ENCODE measurements at places on chromosomes 6 and 20.

- no peak for DNase-seq
These were observed 27.9 kb downstream of the CDYL start for GRCh38 chr6:4804095-4804494.

GRCh38 chr20:23241416-23241815 is 109.2 kb upstream of the NXT1 start:
- DNase-seq = no peak

GRCh38 chr6:117449549-117450439 is 24.1 kb upstream of the ROS1 start:
- DNase-seq = no peak

DNA sequence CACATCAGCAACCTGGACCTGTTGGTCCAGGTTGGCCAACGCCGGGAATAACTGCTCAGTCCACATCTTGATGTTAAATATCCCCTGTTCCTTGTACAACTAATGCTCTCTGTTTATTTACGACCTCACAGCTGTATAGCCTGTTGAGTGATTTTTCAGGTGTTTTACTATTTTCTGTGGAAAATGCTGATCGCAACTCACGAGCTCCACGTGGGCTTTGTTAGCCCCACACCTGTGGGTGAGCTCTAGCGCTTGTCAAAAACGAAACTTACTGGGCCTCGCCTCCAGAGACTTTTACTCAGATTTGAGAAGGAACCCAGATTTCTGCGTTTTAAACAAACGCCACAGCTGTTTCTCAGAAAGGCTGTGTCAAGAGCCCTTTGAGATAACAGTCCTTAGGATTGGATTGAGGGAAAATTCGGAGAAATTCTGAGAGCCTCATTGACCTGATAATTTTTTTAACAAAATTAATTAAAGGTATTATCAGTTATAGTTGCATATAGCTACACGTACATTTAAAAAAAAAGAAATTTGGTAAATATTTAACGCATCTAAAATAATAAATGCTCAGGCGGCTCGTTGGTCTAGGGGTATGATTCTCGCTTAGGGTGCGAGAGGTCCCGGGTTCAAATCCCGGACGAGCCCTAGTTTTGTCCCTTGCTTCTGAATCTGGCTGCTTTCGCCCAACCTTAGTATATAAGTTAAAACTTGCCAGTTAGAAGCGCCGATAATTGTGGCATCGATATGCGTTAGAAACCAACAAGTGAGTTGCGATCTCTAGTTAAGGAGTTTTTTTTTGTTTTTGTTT is 16.7 kb downstream of the HMGN4 start:
- no peak for DNase-seq

DNA sequence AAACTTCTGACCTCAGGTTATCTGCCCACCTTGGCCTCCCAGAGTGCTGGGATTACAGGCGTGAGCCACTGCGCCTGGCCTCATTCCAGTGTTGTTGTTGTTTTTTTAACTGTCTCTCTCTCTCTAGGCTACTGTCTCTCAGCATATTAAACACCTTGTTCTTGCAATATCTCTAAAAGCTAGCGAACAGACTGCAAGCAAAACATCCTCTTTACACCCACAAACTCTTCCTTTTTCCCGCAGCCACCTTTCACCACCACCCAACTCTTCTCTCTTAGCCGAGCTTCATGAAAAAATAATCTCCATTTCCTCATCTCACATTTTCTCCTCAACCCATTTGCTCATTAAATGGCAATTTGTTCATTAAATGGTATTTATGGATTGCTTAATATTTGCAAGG is 45.5 kb downstream of the SGK1 start:
- no peak for DNase-seq

DNA sequence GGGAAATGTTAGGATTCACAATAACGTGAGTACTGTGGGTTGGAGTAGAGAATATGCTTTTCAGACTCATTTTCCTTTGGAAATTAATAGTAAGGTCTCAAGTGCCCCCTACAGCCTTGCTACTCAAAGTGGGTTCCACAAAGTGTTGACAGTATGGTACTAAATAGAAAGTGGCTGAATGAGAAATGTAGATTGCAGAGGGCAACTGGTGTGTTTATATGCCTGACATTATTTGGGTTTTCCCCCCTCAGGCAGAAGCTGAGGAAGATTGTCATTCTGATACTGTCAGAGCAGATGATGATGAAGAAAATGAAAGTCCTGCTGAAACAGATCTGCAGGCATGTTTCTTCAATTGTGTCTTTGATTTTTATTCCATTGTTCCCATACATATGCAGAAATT is 5.6 kb downstream of the FBXO9 start:
- DNase-seq = no peak

- no peak for DNase-seq
These were observed 28.8 kb downstream of the RWDD2A start for GRCh38 chr6:83221889-83222479.

DNA sequence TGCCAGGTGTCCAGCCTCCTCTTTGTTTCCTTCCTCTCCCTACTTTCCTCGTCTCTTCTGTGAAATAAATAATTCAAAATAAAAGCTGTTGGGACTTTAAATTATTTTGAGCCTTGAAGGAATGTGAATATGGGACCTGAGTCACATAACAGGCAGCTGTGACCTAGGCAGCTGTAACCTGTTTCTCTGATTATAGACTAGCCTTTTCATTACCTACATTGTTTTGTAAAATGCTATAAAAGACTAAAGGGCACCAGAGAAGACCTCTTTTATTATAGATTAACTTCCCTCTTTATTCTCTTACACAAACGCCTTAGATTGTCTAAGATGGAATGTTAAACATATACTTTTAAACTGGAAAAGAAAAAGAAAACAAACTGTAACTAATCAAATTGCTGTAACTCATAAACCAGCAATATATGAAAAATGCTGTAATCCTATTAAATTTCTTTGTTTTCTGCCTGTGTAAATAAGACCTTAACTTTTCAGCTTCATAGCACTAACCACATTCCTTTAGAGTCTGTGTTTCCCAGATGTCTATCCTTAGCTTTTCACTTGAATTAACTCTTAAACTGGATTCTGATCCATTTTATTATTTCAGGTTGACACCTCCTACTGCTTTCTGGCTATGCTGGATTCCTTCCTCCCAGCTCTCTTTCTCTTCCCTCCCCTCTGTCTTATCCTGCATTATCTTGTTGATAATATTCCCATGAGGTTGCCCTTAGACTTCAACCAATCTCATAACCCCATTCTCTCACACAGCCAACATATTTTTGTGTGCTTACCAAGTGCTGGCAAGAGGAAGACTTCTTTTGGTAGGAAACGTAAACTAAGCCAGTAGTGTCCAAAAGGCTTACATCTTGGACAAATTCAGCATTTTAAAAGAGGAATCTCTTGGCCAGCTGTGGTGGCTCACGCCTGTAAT is 69.2 kb downstream of the TPD52L1 start:
- DNase-seq = no peak

DNA sequence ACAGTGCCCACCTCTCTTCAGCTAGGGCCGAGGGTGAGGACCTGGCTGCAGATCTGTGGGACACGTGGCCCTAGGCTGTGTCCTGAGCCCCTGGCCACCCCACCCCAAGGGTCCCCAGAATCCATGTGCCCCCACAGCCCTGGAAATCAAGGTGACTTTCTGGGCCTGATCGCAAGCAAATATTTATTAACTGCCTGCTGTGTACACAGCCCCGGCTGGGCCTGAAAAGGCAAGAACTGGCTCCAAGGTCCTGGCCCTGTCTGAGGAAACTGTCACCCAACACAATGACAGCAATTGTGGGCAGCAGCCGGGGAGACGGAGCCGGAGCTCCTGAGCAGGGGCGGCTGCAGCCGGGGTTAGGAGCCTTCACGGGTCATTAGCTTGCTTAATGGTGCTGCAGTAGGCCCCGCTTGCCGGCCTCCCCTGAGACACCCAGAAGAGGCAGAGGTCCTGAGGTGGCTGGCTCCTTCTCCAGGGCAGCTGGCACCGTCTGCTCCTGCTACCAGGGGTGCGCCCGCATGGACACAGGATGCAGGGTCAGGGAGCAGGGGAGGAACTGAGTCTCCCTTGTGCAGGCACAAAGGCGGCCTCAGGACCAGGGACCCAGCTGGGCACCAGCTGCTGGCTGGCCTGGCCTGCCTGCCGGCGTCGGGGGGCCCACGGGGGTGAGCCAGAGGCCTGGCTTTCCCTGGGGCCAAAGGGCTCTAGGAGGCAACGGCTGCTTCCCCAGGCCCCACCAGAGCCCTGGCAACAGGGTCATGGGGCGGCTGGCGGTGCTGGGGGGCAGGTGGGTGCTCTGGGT is 24.1 kb downstream of the NPEPL1 start:
- DNase-seq = no peak

DNA sequence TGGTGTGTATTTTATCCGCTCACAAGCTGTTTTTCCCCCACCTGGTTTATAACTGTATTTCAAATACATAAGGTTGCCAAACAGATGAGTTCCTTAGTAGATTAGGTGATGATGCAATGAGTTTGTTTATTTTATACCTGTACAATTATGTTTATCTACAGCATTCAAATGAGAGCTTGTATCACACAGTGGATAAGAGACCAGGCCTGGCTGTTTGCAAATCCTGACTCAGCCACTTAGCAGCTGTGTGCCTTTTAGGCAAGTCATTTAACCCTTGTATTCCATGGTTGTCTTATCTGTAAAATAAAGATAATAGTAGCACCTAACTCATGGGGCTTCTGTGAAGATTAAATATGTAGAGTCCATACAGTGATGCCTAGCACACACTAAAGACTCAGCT is 143.7 kb downstream of the MOXD1 start:
- DNase-seq = no peak

DNA sequence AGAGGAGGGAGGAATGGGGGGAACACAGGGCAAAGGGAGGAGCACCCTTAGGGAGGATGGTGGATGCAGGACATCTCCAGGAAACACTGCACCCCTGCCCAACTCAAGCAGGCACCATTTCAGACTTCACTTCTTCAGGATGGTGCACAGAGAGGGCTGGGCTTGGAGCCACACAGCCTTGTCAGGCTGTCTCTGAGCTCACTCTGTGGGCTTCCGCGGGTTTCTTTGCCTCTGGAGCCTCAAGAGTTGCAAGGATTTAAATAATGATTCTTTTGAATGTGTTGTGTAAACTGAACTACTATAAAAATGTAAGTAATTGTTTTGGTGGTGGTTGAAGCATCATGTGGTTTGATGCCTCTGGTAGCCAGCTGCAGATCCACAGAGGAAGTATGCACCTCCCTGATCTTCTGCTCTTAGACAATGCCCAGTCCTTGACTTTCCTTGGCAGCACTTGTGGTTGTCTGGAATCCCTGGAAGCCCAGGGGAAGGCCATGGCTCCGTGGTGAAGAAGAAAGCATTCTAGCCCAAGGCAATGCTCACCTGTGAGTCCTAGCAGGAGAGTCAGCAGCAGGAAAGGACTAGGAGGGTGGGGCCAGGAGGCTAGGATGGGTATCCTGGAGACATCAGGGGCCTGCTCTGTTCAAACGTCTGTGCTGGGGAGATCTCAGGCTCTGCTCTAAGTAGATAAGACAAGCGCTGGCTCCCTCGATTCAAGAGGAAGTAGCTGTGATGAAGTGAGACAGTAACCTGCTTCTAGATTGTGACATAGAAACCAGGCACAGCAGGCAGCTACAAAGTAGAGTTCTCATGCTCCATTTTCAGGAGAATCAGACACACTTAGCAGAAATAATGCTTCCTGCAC is 50.2 kb upstream of the SIRPG start:
- no peak for DNase-seq

GRCh38 chr6:166335378-166336302 is 6.7 kb downstream of the SFT2D1 start:
- no peak for DNase-seq

DNA sequence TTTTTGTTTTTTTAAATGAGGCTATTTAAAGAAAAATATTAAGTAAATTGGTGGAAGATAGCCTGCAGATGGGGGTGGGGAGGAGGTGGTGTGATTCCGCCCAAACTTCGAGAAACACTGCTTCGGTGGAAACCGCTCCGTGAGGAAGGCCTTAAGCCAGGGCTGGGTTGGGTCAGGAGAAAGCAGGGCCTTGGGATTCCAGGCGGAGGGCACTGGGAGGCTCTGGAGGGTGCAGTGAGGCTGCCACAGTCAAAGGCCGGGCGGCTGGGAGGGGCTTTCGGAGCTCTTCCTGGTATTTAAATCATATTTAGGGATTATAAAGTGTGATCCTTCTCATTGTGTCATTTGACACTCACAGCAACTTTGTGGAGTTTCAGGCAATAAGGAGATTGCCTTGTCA is 22.2 kb upstream of the SCRT2 start:
- no peak for DNase-seq

DNA sequence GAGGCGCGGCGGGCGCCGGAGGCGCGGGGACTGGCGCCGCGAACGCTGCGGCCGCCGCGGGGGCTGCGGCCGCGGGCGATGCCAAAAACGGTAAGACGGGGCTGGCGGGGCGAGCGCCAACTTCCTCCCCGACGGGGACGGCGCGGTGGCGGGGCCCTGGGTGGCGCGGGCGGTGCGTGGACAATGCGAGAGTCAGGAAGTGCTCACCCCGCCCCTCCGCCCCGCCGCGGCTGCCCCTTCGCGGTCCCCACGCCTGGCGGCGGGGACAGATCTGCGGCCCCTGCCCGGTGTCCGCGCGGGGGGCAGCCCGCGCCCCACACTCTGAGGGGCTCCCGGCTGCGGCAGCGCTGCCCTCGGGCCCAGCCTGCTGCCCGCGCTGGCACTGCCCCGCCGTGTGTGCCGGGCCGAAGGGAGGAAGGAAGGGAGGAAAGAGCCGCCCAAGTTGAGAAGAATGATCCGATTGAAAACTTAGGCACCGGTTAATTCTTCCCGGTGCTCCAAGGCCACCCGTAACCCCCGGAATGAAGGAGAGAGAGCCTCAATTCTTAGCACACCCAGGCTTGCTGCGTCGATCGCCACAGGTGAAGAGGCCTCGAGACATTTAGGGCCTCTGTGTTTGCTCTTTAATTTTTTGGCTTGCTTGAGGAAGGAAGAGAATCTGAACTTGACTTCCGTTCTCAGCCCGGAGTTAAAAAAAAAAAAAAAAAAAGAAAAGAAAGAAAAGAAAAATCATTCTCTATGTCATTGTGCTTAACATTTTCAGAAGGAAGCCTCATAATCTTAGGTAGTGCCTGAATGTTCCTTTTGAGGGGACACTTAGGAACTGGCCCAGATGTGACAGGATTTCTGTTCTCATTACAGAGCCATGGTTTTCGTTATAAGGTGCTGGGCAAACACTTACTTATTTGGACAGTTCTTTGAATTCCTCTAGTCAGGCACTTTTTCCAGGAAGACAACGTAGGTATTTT is 982 bp downstream of the HECA start:
- no peak for DNase-seq

GRCh38 chr6:8236956-8237355 is 134.6 kb upstream of the EEF1E1 start:
- DNase-seq = no peak

- DNase-seq = no peak
These were observed 9.9 kb downstream of the BANF2 start for GRCh38 chr20:17709361-17710293.

Measured in stimulated activated CD8-positive, alpha-beta memory T cell treated with anti-CD3 and anti-CD28 coated beads, Interleukin-7, amount 100 ng/mL, for 24 hours (primary cell).